GM12892 (cell line): ENCODE measurements at places on chromosomes 12 and 14.

DNA sequence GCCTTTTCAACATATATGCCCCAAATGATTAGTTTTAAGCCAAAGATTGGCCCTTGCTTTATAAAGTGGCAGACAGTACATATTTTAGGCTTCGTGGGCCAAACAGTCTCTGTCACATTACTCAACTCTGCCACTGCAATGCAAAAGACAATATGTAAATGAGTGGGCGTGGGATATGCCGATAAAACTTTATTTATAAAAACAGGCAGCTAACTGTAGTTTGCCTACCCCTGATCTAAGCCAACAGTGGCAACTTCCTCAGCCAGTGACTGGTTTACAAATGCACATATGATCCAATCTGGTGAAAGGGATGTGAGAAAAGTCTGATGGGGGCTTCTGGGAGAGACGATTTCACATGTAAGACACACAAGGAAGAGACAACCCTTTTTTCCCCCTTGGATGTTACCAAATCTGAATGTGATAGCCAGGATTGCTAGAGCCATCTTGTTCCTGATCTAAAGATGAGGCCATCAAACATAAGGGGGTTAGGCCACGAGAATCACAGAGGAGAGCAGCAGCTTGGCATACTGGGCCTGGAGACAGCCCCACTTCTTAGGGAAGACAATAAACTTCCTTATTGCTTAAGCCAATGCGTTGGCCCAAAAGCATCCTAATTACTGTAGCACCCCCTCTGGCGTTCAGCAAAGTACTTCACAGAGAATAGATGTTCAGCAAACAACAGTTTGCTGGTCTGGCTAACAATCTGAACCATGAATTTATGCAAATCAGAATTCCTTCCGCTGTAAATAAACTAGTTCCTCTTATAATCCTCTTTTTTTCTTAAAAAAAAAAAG is 75.2 kb upstream of the TMCC3 start:
- DNase-seq = no peak

- DNase-seq = no peak
Measured at GRCh38 chr14:45553981-45554380, 301.0 kb upstream of the MIS18BP1 start.

- DNase-seq = no peak
Measured at GRCh38 chr12:27143256-27144069, 61.1 kb upstream of the C12orf71 start.

GRCh38 chr12:106685381-106685780 is 89.1 kb upstream of the RIC8B start:
- DNase-seq = no peak

DNA sequence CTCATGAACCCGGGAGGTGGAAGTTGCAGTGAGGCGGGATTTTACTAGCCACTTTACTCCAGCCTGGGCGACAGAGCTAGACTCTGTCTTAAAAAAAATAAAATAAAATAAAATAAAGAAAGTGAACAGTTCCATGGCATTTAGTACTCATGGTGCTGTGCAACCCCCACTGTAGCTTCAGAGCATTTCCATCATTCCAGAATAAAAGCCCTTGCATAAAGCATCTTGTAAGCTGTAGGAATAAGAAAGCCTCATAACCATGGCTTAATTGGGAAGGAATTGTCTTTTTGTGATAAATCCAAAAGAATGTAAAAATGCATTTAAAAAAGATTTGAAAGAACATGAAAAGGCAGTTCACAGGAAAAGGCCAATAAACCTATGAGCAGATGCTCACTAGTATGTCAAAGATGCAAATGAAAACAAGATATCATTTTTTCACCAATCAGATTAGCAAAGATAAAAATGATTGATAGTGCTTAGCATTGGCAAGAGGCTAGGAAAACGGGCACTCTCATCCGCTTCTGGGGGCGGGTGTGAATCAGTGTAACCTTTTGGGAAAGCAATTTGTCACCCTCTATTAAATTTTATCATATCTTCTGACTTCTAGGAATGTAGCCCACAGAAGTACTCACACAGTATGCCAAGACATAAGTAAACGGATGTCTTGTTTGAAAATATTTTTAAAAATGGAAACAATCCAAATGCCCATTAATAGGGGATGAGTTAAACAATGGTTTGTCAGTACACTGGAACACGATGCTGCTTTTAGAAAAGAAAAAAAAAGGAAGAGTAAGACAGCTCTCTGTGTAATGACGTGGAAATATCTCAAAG is 46.6 kb downstream of the CFAP251 start:
- no peak for DNase-seq

- DNase-seq = no peak
Measured at GRCh38 chr14:92607702-92608429, 94.3 kb downstream of the RIN3 start.
